ENCODE measurements at places on chromosomes 1 and 21.

- DNase-seq, result no peak
Measured at GRCh38 chr1:240474133-240474614, 137.8 kb downstream of the GREM2 start.

GRCh38 chr1:193356249-193356648 is 169.8 kb upstream of the B3GALT2 start:
- no peak for DNase-seq

- DNase-seq, result no peak
Measured at GRCh38 chr1:158007667-158008386, 14.4 kb downstream of the KIRREL1 start.

DNA sequence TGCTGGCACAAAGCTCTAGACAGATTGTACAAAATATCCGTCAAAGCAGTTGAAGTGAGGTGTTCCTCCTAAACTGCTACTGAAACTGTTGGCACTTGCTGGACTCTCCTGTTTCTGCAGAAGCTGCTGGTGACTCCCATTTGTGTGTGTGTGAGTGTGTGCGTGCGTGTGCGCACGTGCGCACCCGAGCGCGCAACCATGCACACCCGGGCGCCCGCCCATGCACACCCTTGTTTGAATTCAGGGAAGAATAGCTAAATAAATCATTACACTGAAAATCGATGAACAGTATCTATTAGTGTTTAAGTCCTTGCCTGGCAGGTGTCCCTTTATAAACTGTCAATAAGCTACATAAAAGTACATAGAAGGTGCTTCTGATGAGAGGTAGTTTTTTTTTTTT is 156.4 kb upstream of the B3GALT2 start:
- DNase-seq, result no peak

DNA sequence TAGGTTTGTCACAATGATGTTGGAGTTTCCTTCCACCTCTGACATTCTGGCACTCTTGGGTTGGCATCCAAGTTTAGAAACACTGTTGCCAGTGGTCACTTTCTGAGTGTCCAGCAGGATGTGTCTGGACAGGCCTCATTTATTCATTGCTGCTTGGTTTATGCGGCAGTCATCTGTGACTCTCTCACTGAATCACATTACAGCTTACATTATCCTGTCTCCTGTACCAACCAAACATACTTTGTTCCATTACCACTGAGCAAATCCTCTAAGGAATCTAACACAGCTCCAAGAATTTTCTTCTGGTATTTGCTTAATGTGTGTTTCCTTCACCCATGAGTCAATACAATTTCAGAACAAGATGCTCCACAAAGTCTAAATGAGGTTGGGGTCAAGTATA is 19.9 kb downstream of the SGIP1 start:
- no peak for DNase-seq

GRCh38 chr1:227798078-227798802 is 17.2 kb upstream of the PRSS38 start:
- no peak for DNase-seq

DNA sequence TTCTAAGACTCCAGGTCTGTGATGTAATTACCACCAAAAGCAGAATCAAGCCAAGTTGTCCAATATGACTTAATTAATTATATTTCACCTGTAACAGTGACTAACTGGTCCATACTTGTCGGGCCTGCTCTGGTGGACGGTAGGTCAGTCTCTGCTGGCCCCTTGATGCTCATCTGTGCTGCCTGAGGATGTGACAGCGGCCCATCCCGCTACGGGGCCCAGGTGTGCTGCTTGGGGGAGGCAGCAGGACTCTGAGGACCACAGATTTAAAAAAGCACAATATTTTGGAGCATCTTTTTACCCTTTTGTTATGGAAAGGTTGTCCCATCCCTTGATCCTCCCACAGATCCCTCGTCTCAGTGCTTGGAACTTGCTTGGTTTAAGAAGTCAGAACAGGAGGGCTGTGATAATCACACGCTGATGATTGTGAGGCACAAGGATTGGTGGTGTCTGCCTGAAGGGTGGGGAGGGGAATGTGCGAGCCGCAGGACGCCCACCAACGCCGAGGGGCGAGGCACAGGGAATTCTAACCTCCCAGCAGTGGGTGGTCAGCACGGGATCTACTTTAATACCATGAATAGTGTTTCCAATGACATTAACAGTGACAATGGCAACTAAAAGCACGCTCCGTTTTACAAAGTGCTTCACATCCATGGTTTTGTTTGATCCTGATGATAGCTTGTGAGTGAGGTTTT is 27.8 kb upstream of the UMODL1 start:
- DNase-seq, result no peak

GRCh38 chr21:33881689-33882440 is 33.7 kb downstream of the ATP5PO start:
- DNase-seq, result no peak

- no peak for DNase-seq
Measured at GRCh38 chr1:224922404-224923164, 6.9 kb upstream of the DNAH14 start.

DNA sequence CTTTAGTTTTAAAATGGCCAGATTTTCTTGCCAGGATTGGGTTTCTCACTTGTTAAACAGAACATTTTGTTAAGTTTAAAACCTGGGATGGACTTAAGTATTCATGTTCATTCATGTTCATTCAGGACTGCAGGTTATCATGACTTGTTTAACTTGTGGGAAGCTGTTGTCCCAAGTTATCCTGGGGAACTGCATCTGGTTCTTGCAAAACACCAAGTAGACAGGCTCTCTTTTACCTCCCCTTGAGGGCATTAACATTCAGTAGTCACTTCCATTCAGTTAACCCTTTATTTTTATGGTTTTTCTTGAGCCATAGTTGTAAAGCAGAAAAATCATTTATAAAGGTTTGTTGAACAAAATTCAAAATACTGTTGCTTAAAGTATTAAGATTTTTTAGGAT is 8.1 kb downstream of the SOD1 start:
- no peak for DNase-seq

GRCh38 chr1:101526813-101527212 is 290.0 kb downstream of the S1PR1 start:
- no peak for DNase-seq

- DNase-seq, result no peak
Measured at GRCh38 chr1:111404588-111404987, 22.9 kb downstream of the OVGP1 start.

GRCh38 chr1:1141911-1142250 is 26.0 kb upstream of the C1orf159 start:
- no peak for DNase-seq
